Osteoblast (primary cell): ENCODE measurements at places on chromosomes 3 and 15. TPM values are rescaled to one million over a fixed set of nuclear protein-coding genes. Genes with fewer than 3 reads are reported as not detected.

DNA sequence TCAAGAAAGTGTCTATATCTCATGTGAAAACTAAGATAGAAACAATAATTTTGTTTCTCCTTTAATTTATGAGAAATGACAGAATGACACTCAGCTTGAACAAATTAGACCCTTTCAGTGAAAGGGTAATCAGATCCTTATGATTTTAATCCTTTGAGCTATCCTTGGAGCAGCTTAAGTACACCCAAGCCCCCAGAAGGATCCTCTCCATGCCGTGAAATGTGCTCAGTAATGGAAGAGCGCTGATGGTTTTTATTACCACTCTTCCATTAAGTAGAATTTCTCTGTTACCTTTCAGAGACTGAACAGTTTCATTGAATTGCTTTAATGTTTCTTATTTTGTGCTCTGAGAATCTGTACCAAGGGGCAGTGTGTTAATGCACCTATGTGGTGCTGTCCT lies 54.3 kb downstream of the HMG20A start:
- no peak for DNase-seq

- no peak for DNase-seq
Observed at GRCh38 chr3:73559749-73560148, 65.0 kb downstream of the PDZRN3 start.

DNA sequence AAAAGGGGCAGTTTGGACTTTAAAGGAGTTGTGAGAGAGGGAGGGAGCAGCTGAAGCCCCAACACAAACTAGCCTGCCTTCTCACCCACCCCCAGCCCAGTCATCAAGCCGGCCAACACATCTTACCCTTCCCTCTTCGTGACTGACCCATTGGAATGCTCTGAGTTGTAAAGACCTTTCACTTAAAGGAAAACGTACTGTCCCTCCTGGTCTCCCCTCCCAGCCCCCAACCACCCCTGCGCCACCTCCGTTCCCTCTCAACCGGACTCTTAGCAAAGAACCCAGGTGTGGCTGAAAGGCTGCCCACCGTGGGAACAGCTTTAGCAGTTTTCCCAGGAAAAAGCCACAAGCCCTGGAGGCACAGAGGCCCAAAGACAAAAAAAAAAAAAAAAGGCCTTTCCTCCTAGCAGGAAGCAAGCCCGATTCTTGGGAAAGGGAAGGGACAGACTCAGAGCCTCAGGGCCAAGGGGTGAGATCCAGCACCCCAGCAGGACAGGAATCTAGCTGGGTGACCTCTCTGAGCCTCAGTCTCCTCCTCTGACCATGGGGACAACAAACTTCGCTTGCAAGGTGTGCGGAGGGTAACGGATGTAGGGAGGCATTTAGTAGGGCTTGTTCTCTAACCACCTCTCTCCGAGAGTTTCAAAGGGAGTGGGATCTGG lies 2.4 kb downstream of the CYP11A1 start:
- DNase-seq, result peak; percentile 78

DNA sequence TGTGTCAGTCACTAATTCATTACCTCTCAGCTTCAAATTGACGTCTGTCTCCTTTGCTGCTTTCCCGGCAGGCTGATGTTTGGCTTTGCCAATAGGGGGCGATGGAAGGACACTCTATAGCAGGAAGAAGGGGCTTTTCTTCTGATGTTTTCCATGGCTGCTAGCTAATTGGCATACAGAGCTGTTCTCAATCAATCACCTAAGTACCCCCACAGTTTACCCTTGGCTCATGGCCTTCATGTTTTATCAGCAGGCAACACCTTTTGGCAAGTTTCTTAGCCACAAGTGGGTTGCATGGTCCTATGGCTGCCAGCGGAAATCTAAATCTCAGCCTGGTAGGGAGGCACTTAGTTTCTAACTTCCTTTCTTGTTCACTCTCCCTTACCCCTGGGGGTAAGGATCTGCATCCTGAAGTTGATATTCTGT lies 45.0 kb downstream of the ESYT3 start:
- DNase-seq, result no peak

DNA sequence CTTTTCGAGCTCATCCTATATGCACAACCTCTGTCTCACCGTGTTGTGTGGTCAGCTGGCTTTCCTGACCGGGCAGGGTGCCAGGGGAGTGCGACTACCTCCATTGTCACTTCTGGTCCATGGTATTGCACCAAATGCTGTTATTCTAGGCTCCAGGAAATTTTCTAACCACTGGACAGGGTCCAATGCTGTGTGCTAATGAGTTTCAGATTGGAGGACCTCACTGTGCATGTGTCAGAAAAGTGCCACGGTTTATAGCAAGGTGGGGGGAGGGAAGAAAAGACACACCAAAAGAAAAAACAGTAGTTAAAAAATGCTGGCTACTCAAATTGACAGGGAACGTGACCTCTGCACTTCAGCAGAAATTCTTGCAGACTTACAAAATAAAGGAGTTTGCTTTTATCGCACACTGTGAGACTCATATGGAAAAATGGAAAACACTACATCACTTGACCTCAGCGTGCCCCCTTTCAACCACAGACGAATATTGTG lies 480.1 kb downstream of the FOXP1 start:
- DNase-seq, result no peak

- no peak for DNase-seq
Observed at GRCh38 chr3:132416161-132416560, 1.1 kb upstream of the DNAJC13 start.

- no peak for DNase-seq
Observed at GRCh38 chr3:61029194-61029593, 222.1 kb downstream of the FHIT start.

- no peak for DNase-seq
Observed at GRCh38 chr3:3800685-3801493, 1.7 kb downstream of the LRRN1 start.

- DNase-seq, result no peak
Observed at GRCh38 chr3:18782191-18782590, 357.1 kb upstream of the SATB1 start.

DNA sequence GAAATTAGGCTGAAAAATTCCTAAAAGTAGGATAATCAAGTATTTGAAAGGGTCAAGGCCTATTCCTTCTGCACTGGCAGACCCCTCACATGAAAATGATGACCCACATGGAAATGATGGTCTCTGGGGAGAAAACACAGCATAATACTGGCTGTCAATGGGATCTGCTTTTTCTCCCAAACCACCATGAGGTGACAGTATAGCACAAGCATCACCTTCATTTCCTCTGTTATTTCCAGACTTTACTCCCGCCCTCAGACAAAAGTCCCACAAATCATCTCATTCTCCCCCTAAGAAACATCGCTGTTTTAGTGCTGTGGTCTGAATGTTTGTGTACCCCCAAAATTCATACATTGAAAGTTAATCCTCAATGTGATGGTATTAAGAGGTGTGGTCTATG lies 161.0 kb downstream of the RSL24D1 start:
- DNase-seq, result no peak

DNA sequence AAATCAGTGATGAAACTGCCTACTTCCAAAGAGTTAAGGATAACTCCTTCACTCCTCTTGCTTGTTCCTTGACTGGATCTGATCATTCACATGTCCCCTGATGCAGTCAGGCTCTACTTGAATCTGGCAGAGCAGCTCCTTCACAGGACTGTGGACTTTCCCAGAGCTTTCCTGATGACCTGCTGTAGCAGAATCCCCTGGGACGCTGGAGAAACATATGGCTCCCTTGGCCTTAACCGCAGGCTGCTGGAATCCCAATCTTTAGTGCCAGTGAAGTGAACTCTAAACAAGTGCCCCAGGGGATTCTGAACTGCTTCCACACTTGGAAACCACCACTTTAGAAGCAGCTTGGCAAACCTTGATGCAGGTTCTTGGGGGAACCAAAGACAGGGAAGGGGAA lies 217.8 kb downstream of the CHST2 start:
- DNase-seq, result no peak

DNA sequence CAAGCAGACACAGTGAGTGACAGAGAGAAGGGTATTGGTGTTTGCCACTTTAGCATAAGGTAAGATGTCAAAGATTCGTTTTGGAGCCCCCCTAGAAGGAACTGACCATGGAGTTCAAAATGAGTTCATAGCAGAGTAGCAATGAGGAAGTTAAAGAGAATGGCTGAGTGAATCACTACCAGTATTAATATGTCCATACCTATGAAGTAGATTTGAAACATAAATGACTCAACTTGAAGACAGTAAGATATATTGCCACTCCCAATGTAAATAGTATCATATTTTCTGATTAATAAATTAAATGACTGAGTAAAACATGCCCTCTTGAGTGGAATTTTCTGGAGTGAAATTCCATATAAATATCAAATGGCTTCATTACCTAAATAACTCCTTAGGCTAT lies 675.1 kb downstream of the NLGN1 start:
- DNase-seq, result no peak

GRCh38 chr3:112982710-112983109 lies 7.8 kb upstream of the CD200R1 start:
- no peak for DNase-seq

DNA sequence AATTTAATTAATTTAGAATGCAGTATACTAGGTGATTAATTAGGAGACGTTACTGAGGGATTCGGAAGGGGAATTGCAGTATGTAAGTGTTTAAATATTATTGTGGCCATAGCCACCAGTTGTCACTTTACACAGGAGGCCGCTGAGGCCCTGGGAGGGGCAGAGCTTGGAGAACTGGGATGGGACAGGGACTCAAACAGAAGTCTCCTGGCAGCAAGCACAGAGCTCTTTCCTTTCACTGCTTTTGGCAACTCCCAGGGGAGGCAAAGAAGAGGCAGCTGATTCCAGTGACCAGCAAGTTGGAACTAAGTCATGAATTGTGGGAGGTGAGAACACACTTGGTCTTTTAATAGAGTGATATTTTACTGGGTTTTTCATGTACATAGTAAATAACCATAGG lies 248.6 kb downstream of the RPLP1 start:
- DNase-seq, result no peak

DNA sequence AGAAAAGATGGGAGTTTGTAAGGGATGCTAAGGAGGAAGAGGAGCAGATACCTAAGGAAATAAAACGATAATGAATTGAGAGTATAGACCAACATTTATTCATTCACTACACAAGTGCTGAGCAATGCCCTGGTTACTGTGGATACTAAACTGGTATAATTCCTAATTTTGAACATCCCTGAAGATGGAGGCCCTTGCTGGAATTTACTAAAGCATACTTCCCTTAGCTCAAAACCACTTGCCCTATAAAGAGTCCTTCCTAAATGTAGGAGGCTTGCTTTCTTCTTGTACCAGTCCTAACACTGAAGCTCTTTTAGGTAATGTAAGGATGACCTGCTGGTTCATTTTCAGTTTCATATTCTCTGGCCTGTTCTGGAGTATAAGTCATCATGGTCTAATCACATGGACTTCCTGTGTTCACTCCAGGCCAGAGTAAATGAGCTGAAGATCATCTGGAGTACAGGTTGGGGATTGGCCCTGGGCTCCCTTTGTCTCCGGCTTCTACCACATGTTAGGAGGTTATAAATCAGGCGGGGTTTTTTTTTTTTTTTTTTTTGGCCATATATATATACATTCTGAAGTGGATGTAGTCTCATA lies 40.1 kb upstream of the MTMR10 start:
- peak; percentile 82 for DNase-seq

- no peak for DNase-seq
Observed at GRCh38 chr3:143010024-143010423, 8.7 kb downstream of the U2SURP start.

DNA sequence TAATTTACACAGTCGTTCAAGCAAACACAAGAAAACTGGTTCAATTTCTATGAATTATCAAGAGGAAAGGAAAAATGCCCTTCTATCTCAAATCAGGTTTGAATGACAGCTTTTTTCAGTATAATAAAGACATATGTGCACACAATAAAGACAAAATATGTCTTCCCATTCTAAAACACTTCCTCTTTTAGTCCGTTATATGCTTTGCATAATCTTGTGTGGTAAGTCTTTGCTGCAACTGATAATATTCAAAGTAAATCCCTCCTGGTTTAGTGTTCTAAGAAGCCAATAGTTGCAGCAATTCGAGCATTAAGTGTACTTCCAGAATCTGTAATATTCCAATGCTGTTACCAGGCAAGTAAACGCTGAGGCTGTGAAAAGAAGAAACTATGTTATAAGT lies 43.7 kb upstream of the MAPKBP1 start:
- DNase-seq, result no peak

DNA sequence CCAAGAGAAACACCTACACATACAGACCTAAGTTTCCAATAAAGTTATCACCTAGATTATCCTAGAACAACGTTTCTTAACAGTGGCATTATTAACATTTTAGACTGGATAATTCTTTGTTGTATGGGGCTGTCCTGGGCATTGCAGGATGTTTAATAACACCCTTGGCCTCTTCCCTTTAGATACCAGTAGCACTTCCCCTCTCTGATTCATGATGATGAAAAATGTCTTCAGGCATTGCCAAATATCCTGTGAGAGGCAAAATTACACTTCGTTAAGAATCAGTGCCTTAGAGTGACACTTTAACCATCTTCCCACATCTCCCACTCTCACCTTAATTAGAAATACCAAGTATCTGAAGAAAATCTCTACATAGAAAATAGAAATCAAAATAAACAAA lies 352.6 kb downstream of the CGGBP1 start:
- DNase-seq, result no peak

GRCh38 chr15:78368651-78369050 lies 28.5 kb downstream of the CRABP1 start:
- no peak for DNase-seq

DNA sequence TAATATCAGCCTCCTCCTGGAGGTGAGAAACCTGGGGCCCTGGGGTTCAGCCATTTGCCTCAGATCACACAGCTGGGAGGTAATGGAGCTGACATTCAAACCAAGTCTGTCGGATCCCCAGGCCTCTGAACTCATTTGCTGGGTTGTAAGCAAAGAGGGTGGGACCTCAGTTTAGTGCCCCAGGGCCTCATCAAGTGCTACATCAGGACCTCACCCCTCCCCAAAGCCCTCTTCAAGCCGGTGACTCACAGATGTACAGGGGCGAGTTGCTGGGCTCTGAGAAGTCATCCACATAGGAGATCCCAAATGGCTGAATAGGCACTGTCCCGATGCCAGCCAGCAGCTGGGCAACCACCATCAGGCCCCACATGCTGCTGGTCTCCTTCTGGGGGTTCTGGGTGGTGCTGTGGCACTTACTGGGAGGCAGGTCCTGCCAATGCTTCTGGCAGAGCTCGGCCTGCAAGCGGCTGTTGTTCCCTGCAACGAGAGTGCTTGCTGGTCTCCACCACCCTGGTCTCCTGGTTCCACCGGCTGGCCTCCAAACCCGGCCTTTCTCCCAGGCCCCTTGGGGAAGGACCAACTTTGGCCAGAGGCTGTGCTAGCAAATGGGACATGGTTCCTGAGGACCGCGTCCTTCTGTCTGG lies 59.2 kb upstream of the RAB6B start:
- DNase-seq, result no peak

DNA sequence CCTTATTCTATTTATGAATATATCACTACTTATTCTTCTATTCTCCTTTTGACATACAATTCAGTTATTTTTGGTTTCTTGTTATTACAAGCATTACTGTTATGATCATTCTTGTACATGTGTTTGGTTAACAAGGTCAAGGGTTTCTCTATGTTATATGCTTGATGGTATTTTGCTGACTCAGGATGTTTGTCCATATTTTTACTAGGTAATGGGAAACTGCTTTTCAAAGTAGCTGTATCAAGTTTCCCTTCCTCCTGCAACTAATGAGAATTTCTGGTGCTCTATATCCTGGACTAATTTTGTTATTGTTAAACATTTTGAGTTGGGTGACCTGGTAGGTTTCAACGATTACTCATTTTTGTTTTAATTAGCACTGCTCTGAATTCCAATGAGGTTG lies 841.0 kb downstream of the OTOL1 start:
- no peak for DNase-seq

The CP gene
- total RNA-seq, result 0.88 and 1.4 TPM in 2 replicates

The CDC25A gene
- total RNA-seq, result 0.88 and 1.1 TPM in 2 replicates

The LMLN gene
- 13.0 and 16.3 TPM in 2 replicates for total RNA-seq

The CXCR6 gene
- not detected in 2 replicates for total RNA-seq

The WDR72 gene
- total RNA-seq, result not detected in 2 replicates

The ATP1B3 gene
- 37.3 and 46.6 TPM in 2 replicates for total RNA-seq

The DUT gene
- total RNA-seq, result 43.6 and 49.2 TPM in 2 replicates

The SLC30A4 gene
- total RNA-seq, result 17.4 and 19.5 TPM in 2 replicates

The ABI3BP gene
- 130 and 183 TPM in 2 replicates for total RNA-seq
